Foreskin fibroblast (primary cell): ENCODE measurements at places on chromosomes 3 and 15.

DNA sequence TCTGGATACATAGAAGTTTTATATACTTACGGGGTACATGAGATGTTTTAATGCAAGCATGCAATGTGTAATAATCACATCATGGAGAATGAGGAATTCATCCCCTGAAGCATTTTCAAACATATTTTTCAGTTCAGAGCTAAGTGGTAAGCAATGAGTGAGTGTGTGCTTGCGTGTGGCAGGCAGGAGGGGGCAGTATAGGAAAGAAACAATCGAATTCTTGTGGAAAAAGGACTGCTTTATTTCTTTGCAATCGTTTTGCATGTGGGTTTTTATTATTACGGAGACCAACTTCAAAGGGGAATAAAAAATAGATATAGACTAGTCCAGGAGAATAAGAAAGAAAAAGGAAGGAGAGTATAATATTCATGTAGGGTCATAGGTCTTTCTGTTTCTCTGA is 271.6 kb downstream of the CHL1 start:
- DNase-seq, result no peak

DNA sequence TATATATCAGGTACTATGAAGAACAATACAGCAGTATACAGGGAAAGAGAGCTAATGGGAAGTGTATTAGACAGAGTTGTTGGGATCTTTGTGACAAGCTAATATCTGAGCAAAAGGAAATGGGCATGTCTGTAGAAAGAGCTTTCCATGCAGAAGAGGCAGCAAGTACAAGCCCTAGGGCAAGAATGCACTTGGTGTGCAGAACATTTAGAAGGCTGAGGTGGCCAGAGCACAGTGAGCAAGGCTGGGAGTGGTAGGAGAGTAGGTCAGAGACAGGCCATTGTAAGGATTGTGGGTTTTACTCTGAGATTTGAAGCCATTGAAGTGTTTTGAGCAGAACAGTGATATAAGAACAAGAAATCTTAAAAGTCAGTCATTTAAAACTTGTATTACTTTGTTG is 353.9 kb upstream of the TGFBR2 start:
- DNase-seq, result no peak

DNA sequence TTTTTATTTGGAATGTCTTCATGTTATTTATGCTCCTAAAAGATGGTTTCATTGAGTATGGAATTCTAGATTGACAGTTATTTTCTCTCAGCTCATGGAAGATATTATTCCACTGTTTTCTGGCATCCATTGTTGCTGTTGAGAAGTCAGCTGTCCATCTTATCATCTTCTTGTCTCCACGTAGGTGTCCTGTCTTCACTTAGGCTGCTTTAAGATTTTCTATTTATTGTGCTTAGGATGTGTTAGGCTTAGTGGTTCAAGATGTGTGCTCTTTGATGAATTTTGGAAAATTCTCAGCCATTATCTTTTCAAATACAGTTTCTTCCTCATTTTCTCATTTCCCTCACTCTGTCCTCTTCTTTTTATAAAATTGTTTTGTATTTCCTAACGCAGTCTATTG is 52.0 kb downstream of the SNRK start:
- DNase-seq, result peak; percentile 9

DNA sequence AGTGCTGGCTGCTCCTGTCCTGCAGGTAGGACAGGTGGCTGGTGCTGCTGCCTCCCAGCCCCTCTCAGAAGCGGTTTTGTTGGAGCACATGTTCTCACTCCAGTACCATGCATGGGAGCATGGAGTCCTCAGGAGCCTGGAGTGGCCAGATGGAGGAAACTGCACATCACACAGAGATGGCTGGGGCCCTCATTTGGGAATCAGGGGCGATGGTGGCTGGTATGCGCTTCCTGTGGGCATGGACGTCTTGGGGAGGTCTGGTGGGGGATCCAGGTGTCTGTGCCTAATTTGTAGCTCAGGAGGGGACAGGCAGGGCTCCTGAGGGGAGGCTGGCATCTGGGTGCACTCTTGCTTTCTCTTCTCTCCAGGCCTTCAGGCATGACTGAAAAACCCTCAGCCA is 168.2 kb downstream of the KLF13 start:
- DNase-seq, result no peak

GRCh38 chr3:177133860-177134815 is 63.1 kb downstream of the TBL1XR1 start:
- DNase-seq, result no peak

GRCh38 chr15:45594319-45594718 is 7.1 kb downstream of the BLOC1S6 start:
- no peak for DNase-seq

- no peak for DNase-seq
Observed at GRCh38 chr3:4340411-4341335, 37.5 kb downstream of the SETMAR start.

GRCh38 chr3:57335283-57335938 is 42.9 kb upstream of the ASB14 start:
- DNase-seq, result no peak

- DNase-seq, result peak; percentile 86
Observed at GRCh38 chr3:33787328-33788009, 11.0 kb upstream of the PDCD6IP start.

DNA sequence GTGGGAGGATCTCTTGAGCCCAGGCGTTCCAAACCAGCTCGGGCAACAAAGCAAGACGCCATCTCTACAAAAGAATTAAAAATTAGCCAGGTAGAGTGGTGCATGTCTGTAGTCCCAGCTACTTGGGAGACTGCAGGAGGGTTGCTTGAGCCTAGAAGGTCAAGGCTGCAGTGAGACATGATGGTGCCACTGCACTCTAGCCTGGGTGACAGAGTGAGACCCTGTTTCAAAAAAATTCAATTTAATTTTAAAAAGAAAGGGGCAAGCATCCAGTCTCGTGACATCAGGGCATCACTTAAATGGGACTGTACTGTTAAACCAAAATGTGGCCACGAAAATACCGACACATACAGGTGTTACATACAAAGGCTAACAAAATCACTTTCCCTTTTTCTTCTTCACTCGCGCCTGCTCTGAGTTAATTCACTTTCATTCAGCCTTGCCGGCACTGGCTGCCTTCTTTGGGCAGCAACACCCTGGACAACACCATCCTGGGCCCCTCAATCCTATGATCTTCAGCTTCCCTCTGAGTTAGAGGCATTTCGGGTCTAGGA is 121.7 kb downstream of the LIPC start:
- no peak for DNase-seq

DNA sequence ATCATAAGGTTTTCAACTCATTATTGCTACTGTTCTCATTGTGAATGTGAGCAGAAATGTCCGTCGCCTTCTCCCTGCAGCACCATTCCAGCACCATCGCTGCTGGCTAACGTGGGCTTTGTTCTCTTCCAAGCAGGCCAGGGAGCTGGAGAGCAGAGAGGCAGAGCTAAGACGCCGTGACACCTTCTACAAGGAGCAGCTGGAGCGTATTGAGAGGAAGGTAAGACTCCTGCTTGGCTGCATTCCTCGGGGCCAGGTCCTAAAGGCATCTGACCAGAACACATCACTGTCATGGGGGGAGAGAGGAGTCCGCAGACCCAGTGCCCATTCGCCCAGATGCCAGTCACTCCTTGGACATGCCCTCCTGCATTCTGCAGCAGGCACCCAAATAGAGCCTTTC is 130.4 kb upstream of the PLXNA1 start:
- no peak for DNase-seq

DNA sequence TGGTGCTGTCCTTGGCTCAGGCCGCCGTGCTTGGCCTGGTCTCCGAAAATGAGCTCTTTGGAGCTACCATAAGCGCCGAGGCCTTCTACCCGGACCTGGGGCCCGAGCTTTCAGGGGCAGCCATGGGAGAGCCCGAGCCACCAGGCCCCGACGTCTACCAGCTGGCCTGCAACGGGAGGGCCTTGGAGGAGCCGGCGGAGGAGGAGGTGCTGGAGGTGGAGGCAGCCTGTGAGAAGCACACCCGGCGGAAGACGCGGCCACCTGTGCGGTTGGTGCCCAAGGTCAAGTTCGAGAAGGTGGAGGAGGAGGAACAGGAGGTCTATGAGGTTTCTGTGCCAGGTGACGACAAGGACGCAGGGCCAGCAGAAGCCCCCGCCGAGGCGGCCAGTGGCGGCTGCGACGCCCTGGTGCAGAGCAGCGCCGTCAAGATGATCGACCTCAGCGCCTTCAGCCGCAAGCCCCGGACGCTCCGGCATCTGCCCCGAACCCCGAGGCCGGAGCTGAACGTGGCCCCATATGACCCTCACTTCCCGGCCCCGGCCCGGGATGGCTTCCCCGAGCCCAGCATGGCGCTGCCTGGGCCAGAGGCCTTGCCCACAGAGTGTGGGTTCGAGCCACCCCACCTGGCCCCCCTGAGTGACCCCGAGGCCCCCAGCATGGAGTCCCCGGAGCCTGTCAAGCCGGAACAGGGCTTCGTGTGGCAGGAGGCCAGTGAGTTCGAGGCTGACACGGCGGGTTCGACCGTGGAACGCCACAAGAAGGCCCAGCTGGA is 34.9 kb downstream of the IDH2 start:
- DNase-seq, result no peak

- no peak for DNase-seq
Observed at GRCh38 chr15:95249524-95249923, 1018.2 kb downstream of the MCTP2 start.

DNA sequence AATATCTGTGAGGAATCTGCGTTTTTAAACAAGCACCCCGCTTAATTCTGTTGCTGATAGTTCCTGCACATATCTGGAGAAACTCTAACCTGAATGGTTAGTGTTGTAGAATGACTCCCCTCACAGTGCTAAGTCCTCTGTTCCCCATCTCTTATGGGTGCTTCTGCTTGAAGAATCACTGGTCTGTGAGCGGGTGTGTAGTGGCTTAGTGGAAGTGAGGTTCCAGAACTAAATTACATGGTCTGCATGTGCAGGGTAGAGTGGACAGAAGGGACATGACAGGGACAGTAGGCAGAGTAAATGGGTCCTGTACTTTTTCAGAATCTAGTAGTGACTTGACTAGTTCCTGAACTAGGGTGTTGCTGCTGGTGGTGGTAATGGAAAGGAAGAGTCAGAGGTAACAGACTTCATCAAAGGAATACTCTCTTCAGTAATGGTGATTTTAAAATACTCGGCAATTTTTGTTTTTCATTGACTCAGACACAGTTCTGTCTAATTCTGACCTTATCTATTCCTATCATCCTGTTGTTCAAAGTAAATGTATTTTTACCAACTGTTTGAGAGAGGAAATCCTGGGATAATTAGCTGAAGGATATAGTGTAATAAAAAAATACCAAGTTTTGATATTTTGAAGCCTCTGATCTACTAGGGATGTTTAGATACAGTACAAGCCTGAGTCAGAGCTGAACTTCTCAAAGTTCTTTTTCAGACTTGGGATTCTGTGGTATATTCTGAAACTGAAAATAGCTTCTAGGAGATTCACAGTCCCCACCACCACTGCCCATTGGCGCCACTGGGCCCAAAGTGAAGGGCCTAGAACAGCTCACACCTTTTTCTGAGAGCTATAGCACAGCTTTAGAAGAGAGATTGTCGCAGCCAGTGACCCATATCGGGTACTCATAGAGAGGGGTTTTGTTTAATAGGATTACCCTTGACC is 55.5 kb downstream of the FNDC3B start:
- peak; percentile 50 for DNase-seq

DNA sequence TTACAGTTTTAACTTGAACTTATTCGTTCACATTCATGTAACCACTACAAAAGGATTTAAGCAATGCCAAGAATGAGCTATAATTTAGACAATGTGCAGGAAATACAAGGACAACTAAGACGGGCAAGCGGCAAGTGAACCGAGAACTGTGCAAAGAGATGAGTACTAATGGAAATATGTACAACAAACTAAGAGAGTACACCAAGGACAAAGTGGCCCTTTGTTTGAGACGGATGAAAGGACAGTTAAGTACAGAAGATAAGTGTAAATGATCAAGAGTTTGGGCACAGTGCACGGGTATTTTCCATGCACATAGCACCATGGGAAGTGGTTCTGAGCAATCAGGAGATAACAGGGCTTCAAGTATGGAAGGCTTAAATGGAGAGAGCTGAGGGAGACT is 281.7 kb downstream of the ROBO2 start:
- peak; percentile 34 for DNase-seq

DNA sequence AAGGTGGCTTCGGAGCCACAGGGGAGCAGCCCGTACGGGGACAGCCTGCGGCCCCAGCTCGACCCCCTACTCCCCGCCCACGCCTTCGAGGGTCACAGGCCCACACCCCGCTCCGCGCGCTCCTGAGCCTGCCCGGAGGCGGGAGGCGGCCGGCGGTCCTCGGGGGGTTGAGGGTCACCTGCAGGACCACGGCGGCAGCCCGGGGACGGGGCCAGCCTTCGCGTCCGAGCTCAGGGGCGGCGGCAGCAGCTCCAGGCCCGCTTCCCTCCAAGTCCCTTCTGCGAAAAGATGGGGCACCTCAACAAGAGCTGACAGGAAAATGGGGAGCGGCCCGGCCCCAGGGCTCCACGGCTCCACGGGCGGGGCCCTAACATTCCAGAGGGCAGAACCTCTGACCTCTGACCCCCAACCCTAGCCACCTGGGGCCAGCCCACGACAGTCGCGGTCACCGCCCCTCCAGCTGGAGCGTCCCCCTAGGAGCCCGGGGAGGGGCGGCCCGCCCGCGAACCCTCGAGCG is 428 bp downstream of the LYSMD4 start:
- DNase-seq, result no peak

DNA sequence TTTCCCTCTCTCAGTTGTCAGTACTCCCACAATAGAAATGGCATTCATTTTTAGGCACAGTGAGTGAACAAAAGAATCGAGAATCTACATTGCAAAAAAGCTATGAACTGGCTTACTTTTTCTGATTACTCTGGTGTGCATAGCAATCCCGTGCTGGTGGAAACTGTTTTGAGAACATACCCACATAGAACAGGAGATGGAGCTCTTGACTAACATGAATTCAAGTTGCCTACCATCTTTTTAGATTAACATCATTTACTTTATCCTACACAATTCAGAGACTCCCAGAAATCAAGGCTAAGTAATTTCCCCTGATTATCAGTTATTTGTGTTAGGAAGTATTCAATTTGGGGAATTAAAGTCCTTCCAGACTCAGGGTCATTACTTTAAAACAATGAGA is 326.6 kb downstream of the ARPP21 start:
- DNase-seq, result peak; percentile 63

DNA sequence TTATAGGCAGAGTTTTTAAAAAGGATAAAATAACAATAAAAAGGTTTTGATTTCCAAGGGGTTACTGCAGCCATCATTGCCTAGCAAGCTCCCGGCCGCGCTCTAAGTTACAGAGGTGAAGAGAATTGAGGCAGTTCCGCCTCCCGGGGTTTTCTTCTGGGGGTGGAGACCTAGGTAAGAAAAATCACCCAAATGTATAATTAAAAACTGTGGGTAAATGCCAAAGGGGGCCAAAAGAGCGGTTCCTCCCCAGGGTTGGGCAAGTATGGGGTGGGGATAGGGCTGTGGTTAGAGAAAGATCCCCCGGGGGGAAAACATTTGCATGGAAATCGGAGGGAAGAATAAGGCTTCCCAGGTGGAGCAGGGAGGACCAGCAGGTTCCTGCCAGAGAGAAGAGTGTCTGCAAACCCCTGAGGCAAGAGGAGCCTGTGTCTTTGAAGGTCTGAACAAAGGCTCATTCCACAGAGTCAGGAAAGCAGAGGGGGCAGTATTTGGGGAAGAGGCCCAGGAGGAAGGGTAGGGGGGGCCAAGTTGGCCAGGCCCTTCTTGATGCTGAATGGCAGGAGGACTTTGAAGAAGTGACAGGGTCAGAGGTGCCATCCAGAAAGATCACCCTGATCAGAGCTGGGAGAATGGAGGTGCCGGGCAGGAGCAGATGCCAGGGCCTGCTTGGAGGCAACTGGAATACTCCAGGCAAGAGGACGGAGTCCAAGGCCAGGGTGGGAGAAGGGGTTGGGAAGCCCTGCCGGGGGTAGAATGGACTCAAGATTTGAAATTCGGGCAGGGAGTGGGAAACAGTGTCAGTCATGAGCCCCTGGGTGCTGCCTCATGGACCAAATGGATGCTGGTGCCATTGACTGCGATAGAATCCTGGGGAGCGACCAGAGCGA is 152.9 kb upstream of the RGMA start:
- no peak for DNase-seq
